ENCODE measurements at places on chromosomes 13 and 19. TPM values are rescaled to one million over a fixed set of nuclear protein-coding genes. Genes with fewer than 3 reads are reported as not detected.

GRCh38 chr13:47232516-47232915 is 335.7 kb upstream of the HTR2A start:
- no peak for DNase-seq

Gene SLC25A41
- total RNA-seq, result 0.27 TPM

GRCh38 chr13:53174545-53174944 is 145.9 kb downstream of the OLFM4 start:
- peak; percentile 60 for DNase-seq

- no peak for DNase-seq
These were observed 5.7 kb downstream of the ZNF653 start for GRCh38 chr19:11499890-11500420.

DNA sequence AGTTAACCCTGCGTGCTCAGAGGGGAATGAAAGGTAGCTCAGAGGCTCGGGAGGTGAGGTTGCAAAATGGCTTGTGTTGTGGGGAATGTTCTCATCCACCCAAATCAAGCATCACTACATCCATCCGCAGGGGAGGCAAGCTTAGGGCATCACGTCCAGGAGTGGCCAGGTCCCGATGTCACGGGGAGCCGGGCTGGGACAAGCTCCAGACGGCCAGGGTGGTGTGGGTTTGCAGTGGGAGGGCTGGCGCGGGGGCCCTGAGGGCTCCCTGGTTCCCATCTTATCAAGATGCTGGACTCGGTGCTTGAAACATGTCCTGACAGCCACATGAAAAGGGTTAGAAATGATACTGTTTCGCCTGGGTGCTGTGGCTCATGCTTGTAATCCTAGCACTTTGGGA is 25.8 kb downstream of the EPN1 start:
- peak; percentile 38 for DNase-seq

DNA sequence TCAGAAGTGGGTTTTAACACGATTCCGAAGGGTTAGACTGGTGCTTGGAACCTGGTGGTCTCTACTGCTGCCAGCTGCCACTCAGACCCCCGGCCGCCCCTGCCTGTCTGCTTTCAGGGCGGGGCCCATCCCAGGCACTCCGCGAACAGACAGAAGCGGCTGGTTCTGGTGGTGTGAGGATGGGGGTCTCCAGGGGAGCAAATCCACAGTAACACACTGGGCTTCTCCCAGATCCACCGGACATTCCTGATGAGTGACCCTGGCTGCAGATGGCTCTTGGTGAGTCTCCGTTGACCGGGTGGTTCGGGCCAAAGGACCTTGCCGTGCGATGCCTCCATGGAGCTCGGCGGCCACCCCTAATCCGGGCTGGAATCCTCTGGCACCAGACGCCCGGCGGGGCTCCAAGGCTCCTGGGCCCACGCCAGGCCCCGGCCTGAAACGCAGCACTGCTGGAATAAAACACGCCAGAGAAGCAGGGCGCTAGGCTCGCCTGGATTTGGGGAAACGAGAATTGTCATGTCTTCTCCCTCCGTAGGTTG is 2.1 kb upstream of the PTBP1 start:
- DNase-seq, result peak; percentile 70

DNA sequence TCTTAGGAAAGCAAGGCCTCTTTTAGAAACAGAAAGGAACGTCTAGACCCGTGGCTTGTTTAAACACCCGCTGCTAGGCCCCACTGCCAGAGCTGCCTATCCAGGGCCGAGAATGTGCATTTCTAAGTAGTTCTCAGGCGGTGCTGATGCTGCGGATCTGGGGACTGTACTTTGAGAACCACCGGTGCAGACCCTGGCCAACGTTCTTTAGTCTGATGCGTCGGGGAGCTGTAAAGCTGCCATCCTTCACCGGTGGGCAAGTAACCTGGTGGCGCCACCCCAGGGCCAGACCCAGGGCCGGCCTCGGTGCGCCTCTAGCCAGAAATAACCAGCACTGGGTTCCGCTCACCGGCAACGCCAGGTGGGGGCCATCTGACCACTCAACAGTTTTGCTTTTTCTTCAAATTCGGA is 47.1 kb downstream of the TGDS start:
- DNase-seq, result peak; percentile 70

GRCh38 chr13:46079770-46080169 is 25.1 kb downstream of the CPB2 start:
- no peak for DNase-seq

DNA sequence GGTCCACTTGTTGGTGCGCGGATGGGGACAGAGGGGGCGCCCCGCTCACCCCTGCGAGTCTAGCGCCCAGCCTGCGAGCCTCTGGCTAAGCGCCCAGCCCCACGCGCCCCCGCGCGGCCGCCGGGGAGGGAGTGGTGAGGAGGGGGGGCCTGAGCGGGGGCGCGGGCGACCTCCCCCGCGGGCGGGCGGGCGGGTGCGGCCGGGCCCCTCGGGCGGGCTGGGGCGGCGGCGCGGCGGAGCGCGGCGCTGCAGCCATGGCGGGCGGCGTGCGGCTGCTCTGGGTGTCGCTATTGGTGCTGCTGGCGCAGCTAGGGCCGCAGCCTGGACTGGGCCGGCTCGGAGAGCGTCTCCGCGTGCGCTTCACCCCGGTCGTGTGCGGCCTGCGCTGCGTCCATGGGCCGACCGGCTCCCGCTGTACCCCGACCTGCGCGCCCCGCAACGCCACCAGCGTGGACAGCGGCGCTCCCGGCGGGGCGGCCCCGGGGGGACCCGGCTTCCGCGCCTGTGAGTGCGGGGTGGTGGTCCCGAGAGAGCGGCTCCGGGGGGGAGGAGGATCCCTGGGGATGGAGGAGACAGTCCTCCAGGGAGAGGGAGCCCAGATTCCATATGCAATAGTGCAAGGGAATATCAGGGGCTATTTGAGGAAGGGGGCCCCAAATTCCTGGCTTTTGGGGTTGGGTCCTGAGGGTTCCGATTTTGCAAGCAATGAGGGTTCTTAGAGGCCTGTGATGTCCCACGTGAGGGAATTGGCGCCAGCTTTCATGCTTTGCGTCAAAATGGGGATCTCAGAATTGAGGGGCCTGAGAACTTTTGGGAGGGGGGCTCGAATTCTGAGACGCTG is at the start of gene LTBP4:
TSS of gene LTBP4 (plus strand) at position 236 of the 841 bp plus-strand sequence. CDS start at position 255, 19 bp downstream.
- DNase-seq, result peak; percentile 87

- no peak for DNase-seq
These were observed 502.4 kb downstream of the MYO16 start for GRCh38 chr13:109131698-109132257.

Gene CAMSAP3
- total RNA-seq, result not detected

DNA sequence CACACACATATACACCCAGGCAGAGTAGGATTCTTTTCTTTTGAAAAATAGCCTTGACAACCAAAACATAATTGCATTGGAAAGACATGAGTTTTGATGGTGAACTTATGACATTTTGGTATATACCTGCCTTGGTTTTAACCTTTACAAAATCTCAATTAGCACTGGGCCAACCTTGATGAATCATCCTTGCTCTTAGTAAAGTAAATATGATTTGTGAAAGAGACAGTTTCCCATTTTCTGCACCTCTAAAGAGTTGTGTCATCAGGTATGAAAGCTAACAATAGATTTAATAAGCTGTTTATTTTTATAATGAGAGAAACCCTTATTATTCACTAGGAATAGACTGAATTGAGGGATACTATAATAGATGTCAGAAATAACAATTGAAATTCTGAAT is 15.7 kb upstream of the ENOX1 start:
- DNase-seq, result no peak

DNA sequence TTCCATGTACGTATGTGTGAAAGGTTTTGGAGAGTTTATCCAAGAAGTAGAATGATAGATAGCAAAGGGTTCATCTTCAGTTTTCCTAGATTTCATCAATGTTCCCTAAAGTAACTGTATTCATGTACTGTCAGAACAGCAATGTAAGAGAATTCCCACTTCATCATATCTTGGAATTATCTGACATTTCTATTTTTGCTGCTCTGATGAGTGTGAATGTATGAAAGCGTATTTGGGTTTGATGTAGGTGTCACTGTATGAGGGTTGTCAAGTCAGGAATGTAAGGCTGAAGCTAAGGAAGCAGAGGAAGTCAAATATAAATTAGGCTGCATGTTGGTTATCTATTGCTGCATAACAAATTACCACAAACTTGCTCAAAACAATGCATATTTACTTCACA is 7.2 kb upstream of the KATNAL1 start:
- DNase-seq, result no peak

- no peak for DNase-seq
These were observed 69.7 kb downstream of the RASA3 start for GRCh38 chr13:114062754-114063153.

- DNase-seq, result no peak
These were observed 44.3 kb upstream of the N4BP2L1 start for GRCh38 chr13:32472194-32472621.

DNA sequence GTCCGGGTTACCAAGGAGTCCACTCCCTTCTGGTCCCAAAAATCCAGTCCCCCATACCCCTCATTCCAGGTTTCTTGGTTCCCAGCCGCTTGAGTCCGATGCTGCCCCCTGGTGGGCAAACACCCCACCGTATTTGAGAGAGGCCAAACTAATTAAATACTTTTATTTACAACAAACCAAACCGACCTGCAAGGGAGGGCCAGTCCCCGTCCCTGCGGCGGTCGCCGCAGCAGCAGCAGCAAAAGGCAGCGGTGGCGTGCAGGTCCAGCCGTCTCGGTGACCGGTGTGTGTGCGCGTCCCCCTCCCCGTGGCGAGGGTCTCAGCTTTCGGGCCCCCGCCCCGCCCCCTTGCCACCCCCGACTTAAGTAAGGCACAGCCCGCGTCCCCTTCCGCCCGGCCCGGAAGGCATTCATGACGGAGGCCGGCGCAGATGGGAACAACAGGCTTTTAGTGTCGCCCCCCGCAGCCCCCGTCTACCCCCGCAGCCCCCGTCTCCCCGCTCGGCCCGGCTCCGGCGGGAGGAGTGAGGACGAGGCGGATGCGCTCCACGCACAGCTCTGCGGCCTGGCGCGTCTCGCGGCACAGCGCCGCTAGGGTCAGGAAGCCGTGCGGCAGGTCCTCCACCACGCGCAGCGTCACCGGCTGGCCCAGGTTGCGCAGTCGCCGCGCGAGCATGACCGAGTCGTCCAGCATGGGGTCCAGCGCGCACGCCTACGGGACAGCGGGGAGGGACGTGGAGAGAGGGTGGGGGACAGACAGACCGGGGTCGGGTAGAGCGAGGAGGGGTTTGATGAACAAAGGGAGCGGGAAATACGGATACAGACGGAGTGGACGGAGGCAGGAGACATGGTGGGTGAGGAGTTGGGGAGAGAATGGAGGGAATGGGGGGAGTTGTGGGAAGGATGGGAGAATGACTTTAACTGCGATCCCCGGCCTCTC is 11.5 kb upstream of the CNFN start:
- peak; percentile 91 for DNase-seq

DNA sequence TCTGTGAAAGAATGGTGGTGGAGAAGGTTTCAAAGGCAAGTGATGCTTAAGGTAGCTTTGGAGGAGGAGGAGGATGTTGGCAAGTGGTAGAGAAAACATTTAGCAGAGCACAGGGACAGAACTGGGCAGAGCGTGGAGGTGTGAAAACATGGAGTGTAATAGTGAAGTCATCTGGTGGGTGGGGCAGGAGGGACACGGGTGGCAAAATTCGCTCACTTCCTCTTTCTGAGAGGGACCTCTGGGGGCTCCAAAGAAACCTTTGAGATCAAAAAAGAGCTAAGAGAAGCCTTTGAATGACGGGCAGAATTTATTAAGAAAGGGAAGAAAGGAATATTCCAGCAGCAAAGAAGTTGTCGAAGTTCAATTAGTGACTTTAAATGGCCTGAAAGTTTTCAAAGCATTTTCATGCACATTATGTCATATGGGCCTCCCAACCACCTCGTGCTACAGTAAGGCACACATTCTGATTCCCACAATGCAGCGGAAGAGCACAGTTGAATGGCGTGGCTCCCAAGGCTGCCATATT is 82.8 kb downstream of the STARD13 start:
- no peak for DNase-seq

- DNase-seq, result peak; percentile 84
These were observed 1.9 kb downstream of the KLF1 start for GRCh38 chr19:12884926-12885748.

GRCh38 chr13:50584856-50585580 is 258.5 kb downstream of the DLEU7 start:
- no peak for DNase-seq

DNA sequence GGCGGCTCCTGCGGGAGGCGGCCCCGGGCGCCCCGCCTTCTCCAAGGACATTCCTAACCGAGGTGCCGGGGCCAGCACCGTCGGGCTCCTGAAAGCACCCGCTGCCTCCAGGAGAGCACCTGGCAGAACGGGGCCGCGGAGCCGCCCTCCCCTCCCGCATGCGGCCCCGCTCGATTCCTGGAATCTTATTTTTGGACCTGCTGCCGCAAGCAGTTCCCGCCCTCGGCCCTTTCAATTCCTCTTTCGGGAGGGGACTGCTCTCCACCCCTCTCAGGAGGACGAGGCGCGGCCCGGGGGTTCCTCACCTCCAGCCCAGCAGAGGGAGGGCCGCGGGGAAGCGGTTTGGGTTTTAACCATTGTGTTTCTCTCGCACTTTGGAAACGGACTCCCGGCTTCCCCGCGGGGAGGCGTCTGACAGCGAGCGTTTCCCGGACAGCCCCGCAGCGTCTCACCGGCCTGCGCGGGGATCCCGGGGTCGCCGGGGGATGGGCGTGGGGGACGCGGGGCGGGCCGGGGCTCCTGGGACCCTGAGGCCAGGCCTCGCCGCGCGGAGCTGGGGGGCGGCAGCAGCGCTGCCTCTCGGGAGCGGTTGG is 849 bp downstream of the GAS6 start:
- peak; percentile 82 for DNase-seq

DNA sequence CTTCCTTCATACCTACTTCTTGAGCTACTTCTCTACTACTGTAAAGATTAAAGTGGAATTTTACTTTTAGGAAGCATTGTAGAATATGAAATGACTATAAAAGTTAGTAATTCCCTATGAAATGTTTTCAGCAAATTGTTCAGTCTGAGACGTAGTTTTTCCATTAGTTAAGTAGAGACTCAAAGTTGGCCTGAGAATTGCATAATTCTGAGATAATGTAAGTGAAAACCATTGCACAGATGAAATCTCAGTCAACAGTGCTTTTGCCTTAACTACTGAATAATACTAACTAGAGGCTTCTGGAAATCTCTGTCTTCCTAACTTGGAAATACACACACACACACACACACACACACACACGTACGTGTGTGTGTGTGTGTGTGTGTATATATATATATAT is 125.9 kb downstream of the FGF14 start:
- DNase-seq, result no peak

- no peak for DNase-seq
These were observed 23.5 kb downstream of the NKPD1 start for GRCh38 chr19:45137179-45137761.

GRCh38 chr13:100823448-100823847 is 148.9 kb upstream of the TMTC4 start:
- no peak for DNase-seq

- no peak for DNase-seq
These were observed 221.1 kb downstream of the ITGBL1 start for GRCh38 chr13:101673360-101674105.

Gene HCST
- 14.3 TPM for total RNA-seq

Data from sciatic nerve (tissue), 2 donors.